Activated T-cell treated with anti-CD3 and anti-CD28 coated beads, Interleukin-2, amount 50 U/mL, for 4 hours (primary cell): ENCODE measurements at places on chromosomes 2 and 18.

DNA sequence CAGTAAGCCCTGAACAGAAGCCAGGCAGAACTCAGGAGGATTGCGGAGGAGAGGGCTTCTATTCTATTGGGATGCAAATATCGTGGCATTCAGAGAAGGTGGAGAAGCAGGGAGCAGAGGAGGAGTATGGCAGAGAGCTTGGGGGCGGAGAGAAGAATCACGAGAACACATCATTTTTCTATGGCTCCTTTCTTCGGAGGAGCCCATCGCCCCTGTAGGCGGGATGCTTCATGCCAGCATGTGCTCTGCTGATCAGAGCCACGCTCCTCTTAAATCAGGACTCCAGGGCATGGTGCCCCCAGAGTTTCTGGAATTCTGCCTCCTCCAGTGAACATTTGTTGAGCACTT is 71.1 kb downstream of the CIB4 start:
- DNase-seq = no peak

- DNase-seq = no peak
Observed at GRCh38 chr2:210189452-210190138, 18.4 kb upstream of the KANSL1L start.

- no peak for DNase-seq
Observed at GRCh38 chr2:49165662-49166061, 11.3 kb upstream of the FSHR start.

- DNase-seq = no peak
Observed at GRCh38 chr2:39375917-39376316, 61.2 kb downstream of the MAP4K3 start.
